ENCODE measurements at places on chromosomes 4 and X.

DNA sequence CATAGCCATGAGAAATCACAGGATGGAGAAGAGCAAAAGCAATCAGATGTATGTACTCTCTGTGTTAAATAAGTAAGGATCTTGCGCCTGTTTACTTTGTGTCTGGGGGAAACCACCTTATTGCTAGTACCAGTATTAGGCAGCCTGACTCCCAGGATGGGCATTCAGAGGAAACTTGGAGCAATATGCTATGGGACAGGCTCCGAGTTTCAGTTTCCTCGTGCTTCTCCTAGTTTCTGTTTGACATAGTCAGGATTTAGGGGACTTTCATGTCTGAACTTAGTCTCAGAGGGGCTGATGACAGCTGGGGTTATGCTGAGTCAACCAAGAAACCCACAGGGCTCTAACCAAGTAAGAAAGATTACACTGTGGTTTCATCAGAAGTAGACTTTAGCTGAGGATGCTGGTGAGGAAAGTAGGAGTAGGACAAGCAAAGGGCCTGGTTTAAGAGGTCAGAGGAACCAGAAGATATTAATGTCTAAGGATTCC, 13.5 kb downstream of the NSUN7 start:
- DNase-seq = no peak

- DNase-seq = no peak
These were observed at the start of gene DGKK for GRCh38 chrX:50470103-50471031. DGKK (minus strand) TSS chrX:50470825; CDS start chrX:50470678, 147 bp downstream.

DNA sequence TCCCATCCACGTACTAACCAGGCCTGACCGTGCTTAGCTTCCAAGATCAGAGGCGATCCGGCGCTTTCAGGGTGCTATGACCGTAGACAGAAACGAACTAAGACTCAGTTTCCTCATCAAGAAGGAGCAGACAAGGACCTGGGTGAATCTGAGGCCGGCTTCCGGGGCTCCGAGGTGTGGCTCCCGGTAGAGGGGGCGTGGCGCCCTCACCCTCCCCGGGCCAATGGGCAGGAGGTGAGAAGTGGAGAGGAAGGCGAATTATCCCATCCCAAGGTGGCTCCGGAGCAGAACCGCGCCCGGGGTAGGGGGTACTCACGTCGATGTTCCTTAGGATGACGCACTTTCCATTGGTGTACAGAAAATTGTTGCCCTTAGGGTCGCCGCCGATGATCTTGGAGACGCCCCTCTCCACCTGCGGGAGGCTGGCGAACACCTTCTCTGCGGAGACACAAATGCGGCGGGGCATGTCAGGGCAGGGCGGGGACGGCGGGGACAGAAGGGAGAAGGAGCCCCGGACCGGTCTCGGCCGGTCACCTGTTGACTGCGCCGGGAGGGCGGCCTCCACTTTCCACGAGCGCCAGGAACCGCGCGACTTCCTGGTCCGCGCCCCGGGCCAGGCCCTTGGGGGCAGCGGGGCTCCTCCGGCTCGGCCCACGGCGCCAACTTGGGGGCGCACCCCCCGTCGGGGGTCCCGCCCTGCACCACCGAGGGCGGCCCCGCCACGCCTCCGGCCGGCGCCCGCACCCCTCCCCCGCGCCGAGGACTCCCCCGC, 616 bp downstream of the WDR1 start:
- DNase-seq = peak; percentile 37

DNA sequence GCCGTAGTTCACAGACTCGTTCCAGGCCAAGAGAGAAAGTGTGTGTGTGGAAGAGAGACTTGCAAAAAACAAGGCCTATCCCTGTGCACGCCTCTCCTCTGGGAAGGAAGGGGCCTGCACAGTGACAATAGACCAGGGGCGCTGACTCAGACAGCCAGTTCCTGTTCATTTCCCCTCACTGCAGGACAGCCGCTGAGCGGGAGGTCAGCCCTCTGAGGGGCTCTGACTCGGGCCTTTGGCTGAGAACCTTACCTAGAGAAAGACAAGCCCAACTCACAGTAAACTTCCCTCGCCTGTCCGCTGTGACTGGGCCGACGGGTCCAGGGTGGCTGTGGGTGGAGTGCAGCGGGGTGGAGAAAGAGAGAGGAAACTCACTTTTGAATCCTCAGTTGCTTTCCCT, 52.1 kb downstream of the RTL5 start:
- no peak for DNase-seq

GRCh38 chr4:163544407-163545038, 50.0 kb downstream of the TMA16 start:
- peak; percentile 54 for DNase-seq

DNA sequence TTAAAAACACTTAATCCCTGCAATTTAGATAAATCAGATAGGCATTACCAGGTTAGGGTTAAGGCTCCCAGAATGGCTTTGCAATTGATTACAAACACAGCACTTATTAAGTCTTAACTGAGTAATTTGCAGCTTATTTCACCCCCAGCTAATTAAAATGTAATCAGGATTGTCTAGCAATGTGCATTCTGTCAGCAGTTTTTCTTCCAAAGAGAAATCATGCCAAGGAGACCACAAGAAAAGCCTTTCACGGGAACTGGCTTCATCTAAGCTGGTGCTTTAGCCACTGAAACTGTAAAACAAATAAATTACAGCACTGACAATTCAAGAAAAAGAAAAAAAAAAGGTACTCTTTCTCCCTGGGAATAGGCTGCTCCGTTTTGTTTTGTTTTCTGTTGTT, 2.1 kb downstream of the ANOS1 start:
- DNase-seq = no peak

Data from NCI-H2081 (cell line).